ENCODE measurements at places on chromosomes 2 and 18.

DNA sequence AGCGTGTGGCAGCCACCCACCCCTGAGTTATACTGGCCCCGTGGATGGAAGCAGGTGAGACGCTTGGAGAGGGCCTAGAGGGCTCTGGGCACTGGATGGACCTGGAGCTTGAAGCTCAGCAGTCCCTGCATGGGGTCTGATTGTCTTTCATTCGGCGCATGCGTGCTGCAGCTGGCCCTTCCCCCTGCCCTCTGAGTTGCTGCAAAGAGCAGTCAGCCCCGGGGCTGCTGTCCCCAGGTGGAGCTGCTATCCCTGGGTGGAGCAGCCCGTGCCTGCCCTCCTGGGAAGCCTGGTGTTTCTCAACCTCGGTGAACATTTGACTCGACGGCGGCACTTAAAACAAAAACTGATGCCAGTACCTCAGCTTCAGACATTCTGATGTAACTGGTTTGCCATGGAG lies 29.6 kb downstream of the IGFBP5 start:
- H3K27me3 ChIP-seq, result peaks cover 4% of the 10 kb centered on the region
- no peak overlapping the region for H3K27ac ChIP-seq

DNA sequence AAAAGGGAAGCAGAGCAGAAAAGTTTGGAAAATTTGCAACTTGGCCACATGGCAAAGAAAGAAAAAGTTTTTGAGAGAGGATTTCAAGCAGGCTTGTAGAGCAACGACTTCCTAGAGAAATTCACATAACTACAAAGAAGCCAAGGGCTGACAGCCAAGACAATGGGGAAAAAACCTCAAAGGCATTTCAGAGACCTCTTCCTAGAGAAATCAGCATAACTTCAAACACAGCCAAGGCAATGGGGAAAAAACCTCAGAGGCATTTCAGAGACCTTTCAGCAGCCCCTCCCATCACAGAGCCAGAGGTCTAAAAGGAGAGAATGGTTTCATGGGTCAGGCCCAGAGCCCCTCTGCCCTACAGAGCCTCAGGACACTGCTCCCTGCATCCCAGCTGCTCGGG lies 7.2 kb downstream of the ADI1 start:
- DNase-seq, result no peak
- H3K36me3 ChIP-seq, result peaks cover 93% of the 10 kb centered on the region

GRCh38 chr2:185221-185620 lies 78.6 kb downstream of the SH3YL1 start:
- H3K27ac ChIP-seq, result no peak overlapping the region
- no peaks in the 10 kb centered on the region for H3K27me3 ChIP-seq
- no peak overlapping the region for H3K4me3 ChIP-seq

DNA sequence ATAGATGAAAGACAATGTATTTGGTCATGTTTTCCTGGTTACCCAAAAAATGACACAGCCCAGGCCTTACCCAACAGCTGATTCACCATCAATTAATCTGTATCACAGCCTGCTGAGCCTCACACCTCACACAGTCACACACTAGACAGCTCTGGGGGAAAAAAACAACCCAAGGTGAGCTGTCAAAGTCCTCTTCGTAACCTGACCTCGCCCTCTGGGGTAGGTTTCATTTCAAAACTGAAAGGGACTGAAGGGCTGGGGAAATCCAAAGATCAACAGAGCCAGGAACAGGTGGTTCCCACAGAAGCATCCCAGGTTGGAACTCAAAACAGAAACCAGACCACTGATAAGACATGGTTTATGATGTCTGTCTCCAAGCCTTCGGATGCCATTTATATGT lies 18.2 kb upstream of the PCBP1 start:
- no peak overlapping the region for H3K27ac ChIP-seq
- H3K4me3 ChIP-seq, result no peak overlapping the region
- no peak for DNase-seq
- H3K36me3 ChIP-seq, result peaks cover 58% of the 10 kb centered on the region
- no peaks in the 10 kb centered on the region for H3K27me3 ChIP-seq

- no peak for DNase-seq
- no peak overlapping the region for H3K27ac ChIP-seq
- H3K36me3 ChIP-seq, result no peaks in the 10 kb centered on the region
- H3K27me3 ChIP-seq, result peaks cover 10% of the 10 kb centered on the region
- H3K4me3 ChIP-seq, result no peak overlapping the region
Measured at GRCh38 chr18:51610481-51610880, 413.0 kb upstream of the MEX3C start.

GRCh38 chr2:36485521-36485920 lies 112.4 kb downstream of the FEZ2 start:
- no peaks in the 10 kb centered on the region for H3K27me3 ChIP-seq
- peaks cover 18% of the 10 kb centered on the region for H3K4me1 ChIP-seq
- no peak for DNase-seq
- peaks cover 47% of the 10 kb centered on the region for H3K36me3 ChIP-seq
- H3K4me3 ChIP-seq, result no peak overlapping the region

DNA sequence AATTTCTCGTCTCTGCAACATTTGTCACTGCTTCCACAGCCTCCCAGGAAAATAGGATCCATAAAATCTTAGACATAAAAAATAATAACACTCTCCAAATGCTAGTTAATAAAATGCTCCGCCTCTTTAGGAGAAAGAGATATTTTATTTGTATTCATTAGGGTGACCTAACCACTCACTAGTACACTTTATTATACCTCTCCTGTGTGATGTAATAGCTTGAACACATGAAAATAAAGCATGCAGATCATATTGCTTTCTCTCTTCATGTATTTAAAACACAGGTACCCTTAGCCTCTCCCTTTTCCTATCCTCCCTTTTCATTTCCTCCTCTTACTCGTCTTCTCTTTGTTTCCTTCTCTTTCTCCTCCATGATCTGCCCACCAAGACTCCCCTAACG lies 694.2 kb downstream of the EPHA4 start:
- H3K4me3 ChIP-seq, result no peak overlapping the region
- H3K27ac ChIP-seq, result no peak overlapping the region
- DNase-seq, result no peak
- no peaks in the 10 kb centered on the region for H3K27me3 ChIP-seq

- H3K4me3 ChIP-seq, result no peak overlapping the region
- H3K36me3 ChIP-seq, result no peaks in the 10 kb centered on the region
- no peak for DNase-seq
Measured at GRCh38 chr2:165149439-165149838, 54.4 kb downstream of the SCN3A start.

GRCh38 chr2:37168217-37168981 lies 11.6 kb upstream of the EIF2AK2 start:
- H3K27me3 ChIP-seq, result peaks cover 4% of the 10 kb centered on the region
- H3K4me1 ChIP-seq, result no peaks in the 10 kb centered on the region
- H3K36me3 ChIP-seq, result peaks cover 12% of the 10 kb centered on the region
- no peak overlapping the region for H3K27ac ChIP-seq
- H3K4me3 ChIP-seq, result no peak overlapping the region

DNA sequence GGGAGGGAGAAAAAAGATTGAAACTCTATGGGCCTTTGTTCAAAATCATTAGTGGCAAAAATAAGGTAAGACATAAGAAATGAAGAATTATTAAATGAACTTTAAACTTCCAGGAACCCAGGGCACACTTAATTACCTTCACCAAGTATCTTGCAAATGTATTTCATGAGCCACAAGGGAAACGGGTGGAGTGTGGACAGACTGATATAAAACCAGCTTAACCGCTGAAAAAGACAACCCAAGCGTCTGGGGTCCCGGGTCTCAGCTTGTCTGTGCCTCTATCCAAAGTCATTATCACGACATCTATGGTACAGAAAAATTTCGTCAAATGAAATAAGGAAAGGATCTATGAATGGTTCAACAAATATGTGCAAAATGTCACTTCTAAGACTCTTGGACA lies 13.9 kb upstream of the MBOAT2 start:
- no peak overlapping the region for H3K4me3 ChIP-seq
- no peaks in the 10 kb centered on the region for H3K36me3 ChIP-seq
- peaks cover 3% of the 10 kb centered on the region for H3K4me1 ChIP-seq

DNA sequence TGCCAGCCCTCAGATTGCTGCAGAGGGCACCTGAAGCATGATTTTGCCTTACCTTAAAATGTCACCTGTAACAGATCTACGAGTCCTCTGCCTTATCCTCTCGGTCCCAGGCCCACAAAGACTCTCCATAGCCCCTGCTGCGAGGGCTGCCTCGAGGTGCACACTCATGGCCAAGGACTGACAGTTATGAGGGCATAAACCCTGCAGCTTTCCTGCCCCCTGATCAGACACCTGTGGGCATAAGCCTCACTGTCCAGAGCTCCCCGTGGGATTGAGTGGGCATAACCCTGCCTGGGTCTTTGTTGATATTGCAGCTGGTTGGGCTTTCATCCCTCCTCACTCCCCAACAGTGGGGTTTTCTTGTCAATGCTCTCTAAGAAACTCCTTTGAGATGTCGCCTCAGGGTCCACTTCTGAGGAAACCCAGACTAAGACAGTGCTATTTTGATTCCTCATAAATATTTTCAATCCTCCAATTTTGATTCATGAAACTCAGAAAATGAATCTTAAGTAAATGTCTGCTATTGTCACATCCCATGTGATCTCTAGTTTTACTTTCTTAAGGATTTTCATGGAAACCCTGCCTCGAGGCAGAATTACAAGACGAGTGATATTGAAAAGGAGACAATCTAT lies 108.5 kb upstream of the NCK2 start:
- no peak overlapping the region for H3K4me3 ChIP-seq
- H3K27ac ChIP-seq, result no peak overlapping the region
- H3K36me3 ChIP-seq, result no peaks in the 10 kb centered on the region
- no peak for DNase-seq

DNA sequence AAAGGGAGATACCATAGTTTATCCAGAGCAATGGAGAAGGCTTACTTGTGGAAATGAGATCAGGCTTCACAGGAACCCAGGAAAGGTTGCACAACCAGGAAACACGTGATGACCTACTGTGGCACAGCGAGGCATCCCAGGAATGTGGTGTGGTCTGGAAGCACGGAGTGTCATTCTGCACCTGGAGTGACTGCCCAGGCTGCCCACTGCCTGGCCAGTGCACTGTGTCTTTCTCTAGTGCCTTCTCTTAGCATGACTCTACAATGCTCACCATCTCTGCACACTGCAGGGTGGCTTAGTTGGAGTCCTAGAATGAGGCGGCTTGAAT lies 48.9 kb downstream of the CHST9 start:
- no peak overlapping the region for H3K4me3 ChIP-seq
- H3K36me3 ChIP-seq, result no peaks in the 10 kb centered on the region
- H3K4me1 ChIP-seq, result no peaks in the 10 kb centered on the region

GRCh38 chr2:55338268-55338667 lies 69.2 kb upstream of the MTIF2 start:
- peaks cover 49% of the 10 kb centered on the region for H3K36me3 ChIP-seq
- no peaks in the 10 kb centered on the region for H3K27me3 ChIP-seq
- DNase-seq, result no peak
- H3K4me1 ChIP-seq, result no peaks in the 10 kb centered on the region
- no peak overlapping the region for H3K4me3 ChIP-seq
- no peak overlapping the region for H3K27ac ChIP-seq

GRCh38 chr2:14182227-14182946 lies 450.1 kb upstream of the LRATD1 start:
- H3K4me1 ChIP-seq, result no peaks in the 10 kb centered on the region
- H3K27ac ChIP-seq, result no peak overlapping the region
- no peak for DNase-seq

GRCh38 chr18:74856928-74857327 lies 259.3 kb downstream of the ZNF407 start:
- H3K36me3 ChIP-seq, result no peaks in the 10 kb centered on the region
- no peak for DNase-seq
- no peak overlapping the region for H3K27ac ChIP-seq

- peaks cover 12% of the 10 kb centered on the region for H3K36me3 ChIP-seq
- no peaks in the 10 kb centered on the region for H3K27me3 ChIP-seq
- H3K27ac ChIP-seq, result no peak overlapping the region
- H3K4me1 ChIP-seq, result peaks cover 18% of the 10 kb centered on the region
- H3K4me3 ChIP-seq, result no peak overlapping the region
Measured at GRCh38 chr2:167331636-167332232, 443.5 kb downstream of the XIRP2 start.

DNA sequence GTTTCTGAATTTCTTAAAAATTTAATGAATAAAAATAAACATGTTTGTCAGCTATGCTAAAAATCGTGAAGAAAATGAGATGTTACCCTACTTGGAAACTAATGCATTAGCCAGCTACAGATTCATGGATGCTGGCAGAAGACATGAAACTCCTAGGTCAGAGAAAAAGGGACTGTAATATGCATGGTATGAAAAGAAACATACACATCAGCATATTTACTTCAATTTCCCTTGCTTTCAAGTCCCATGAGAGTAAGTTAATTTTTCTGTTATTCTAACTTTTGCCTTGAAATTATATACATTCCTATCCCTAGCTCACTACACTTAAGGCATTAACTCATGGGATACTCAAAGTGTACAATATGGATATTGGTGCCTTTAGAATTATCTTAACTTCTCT lies 2041.4 kb upstream of the LRRTM1 start:
- H3K4me3 ChIP-seq, result no peak overlapping the region
- DNase-seq, result no peak
- H3K27ac ChIP-seq, result no peak overlapping the region
- H3K27me3 ChIP-seq, result peaks cover 3% of the 10 kb centered on the region
- H3K4me1 ChIP-seq, result no peaks in the 10 kb centered on the region
- no peaks in the 10 kb centered on the region for H3K36me3 ChIP-seq

DNA sequence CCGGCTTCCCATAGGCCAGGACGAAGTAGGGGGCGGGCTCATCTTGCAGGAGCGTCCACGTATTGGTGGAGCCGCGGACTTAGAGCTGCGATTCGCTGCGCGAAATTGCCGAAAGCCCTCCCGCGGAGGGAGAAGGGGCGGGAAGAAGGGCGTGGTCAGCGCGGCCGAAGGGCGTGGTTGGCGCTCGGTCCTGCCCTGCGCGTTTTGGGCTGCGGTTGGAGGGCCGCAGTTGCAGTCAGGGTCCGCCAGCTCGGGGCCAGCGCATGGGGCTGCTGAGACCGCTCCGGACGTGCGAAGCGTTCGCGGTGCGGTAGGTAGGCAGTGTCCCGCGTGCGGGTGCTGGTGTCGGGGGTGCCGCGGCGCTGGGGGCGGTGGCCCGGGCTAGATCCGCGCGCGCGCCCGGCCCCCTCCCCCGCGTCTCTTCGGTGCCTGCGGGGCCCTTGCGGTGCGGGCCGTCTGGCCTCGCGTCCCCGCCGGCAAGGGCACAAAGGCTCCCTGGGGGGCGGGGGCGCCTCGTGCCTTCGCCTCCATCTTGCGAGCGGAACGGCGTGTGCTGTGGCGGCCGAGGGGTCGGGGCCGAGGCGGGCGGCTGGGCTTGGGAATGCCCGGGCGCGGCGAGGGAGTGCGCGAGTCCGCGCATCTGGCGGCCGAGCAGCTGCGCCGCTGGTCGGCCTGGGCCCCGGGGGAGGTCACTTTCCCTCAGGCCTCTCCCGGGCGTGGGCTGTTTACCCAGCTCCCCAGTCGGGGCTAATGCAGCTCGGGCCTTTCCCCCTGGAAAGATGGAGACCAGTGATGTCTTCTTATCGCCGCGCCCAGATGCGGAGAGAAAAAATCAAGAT lies at the start of gene CEP68:
Gene CEP68, plus strand, starts transcription at position 202 of the 839 bp plus-strand sequence. CDS start 13,029 bp downstream, outside the sequence.
- peaks cover 8% of the 10 kb centered on the region for H3K36me3 ChIP-seq
- peaks cover 58% of the 10 kb centered on the region for H3K4me1 ChIP-seq
- peak within 1 kb of the TSS; percentile 75 for H3K27ac ChIP-seq
